ENCODE measurements at places on chromosomes 5 and 9.

- DNase-seq = no peak
These were observed 65.3 kb downstream of the FAM174A start for GRCh38 chr5:100600298-100600994.

- DNase-seq = no peak
These were observed at the start of gene PCDHGA7 for GRCh38 chr5:141382469-141383294. Gene PCDHGA7, plus strand, starts transcription at chr5:141382742. Its CDS starts 158 bp downstream, at chr5:141382900.

DNA sequence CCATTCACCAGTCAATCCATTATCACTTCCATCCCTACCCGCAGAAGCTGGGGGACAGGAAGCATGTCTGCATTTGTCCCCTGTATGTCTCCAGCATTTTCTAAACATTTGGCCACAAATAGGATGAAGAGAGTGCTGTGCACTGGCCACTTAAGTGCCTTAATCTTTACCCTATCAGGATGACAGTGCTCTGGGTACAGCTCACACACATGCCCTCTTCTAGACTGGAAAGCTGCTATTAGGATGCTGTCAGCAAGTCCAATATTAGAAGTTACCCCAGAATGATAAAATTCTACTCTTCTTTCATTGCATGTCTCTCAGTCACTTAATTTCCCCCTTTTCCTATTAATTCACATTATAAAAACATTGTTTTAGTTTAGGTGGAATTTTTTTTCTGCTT is 168.4 kb downstream of the RASEF start:
- DNase-seq = no peak

GRCh38 chr9:80899208-80899607 is 790.1 kb downstream of the TLE1 start:
- no peak for DNase-seq

GRCh38 chr5:167229751-167230150 is 1061.7 kb upstream of the WWC1 start:
- no peak for DNase-seq

- DNase-seq = no peak
These were observed 1.6 kb downstream of the GTF3C4 start for GRCh38 chr9:132671620-132672412.

- no peak for DNase-seq
These were observed 160.9 kb downstream of the LURAP1L start for GRCh38 chr9:12935714-12936113.

DNA sequence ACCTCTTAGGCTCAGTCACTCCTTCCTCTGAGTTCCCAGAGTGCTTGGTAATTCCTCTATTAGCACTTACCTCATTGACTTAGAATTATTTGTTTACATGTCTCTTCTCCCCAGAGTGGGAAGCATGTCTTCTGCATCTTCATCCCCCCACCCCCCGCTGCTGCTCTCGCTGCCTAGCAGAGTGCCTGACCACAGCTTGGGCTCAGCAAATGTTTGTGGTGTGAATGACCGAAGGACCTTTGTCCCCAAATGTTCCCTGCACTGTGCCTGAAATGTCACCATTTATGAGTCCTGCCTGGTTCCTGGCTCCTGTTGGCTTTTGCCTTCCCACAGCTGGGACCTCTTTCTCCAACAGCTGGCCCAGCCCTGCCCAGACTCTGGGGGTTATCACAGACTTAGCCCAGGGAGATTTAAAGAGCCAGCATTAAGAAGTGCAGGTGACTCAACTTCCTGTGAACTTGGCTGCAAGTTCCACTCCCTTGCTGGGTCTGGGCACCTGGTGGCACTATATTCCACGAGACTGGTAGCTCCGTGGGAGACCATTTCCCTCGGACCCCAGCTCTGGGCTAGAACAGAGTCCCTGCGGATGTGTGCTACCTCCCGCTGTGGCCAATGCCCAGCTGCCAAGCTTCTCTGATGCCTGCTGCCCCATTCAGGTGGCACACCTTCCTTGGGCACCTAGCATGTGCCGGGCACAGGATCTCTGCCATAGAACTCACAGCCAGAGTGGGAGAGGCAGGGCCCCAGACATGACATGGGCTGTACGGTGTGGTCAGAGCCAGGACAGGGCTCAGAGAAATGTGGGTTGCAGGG is 1.8 kb upstream of the HMCN2 start:
- DNase-seq = no peak

- no peak for DNase-seq
These were observed 10.6 kb downstream of the NIPAL4 start for GRCh38 chr5:157470631-157471030.

DNA sequence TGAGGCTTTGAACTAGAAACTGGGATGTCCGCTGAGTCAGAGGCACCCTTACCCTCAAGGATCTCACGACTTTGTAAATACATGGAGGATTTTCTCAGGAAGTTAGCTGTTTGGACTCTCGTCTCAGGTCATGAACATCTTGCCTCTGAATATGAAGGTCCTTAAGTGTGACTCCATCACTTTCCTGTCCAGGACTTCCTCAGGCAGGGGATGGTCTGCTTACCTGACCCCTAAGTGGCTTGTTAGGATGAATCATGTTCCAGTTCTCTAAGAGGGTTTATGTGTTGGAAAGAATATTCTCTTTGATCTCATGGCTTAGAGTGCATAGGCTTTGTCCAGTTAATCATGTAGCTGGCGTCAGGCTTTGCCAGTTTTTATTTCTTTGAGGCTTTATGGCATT is 511.7 kb upstream of the KLF4 start:
- DNase-seq = no peak

- no peak for DNase-seq
These were observed 184.0 kb downstream of the MAN2A1 start for GRCh38 chr5:109873687-109874086.

GRCh38 chr5:134982230-134982629 is 14.5 kb downstream of the CATSPER3 start:
- DNase-seq = no peak

DNA sequence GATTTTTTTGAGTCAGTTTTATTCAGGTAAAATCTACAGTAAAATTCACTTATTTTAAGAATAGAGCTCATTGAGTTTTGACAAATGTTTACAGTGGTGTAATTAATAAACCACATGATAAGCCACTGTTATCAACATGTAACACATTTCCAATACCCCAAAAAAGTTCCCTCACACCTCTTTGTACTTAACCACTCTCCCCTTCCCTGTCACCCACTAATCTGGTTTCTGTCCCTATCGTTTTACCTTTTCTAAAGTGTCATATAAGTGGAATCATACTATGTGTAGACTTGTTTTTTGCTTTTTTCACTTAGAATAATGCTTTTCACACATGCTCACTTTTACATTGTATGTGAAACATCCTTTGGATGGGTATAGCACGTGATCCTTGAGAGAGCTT is 127.2 kb downstream of the KDM4C start:
- no peak for DNase-seq

DNA sequence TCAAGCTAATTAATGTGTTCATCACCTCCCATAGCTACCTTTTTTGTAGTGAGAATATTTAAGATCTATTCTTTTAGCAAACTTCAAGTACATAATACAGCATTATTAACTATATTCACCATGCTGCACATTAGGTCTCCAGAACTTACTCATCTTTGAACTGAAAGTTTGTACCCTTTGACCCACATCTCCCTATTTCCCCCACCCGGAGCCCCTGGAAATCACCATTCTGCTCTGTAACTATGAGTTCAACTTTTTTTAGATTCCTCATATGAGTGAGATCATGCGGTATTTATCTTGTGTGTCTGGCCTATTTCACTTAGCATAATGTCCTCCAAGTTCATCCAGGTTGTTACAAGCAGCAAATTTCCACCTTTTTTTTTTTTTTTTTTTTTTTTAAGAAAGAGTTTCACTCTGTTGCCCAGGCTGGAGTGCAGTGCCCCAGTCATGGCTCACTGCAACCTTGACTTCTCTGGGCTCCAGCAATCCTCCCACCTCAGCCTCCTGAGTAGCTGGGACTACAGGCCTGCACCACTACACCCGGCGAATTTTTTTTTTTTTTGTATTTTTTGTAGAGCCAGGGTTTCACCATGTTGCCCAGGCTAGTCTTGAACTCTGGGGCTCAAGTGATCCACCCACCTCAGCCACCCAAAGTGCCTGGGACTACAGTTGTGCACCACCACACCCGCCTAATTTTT is 100.4 kb upstream of the SAP30L start:
- no peak for DNase-seq

- DNase-seq = no peak
These were observed 90.6 kb downstream of the VCAN start for GRCh38 chr5:83562071-83562606.

- no peak for DNase-seq
These were observed 360.6 kb downstream of the PTPRD start for GRCh38 chr9:10252174-10252573.

DNA sequence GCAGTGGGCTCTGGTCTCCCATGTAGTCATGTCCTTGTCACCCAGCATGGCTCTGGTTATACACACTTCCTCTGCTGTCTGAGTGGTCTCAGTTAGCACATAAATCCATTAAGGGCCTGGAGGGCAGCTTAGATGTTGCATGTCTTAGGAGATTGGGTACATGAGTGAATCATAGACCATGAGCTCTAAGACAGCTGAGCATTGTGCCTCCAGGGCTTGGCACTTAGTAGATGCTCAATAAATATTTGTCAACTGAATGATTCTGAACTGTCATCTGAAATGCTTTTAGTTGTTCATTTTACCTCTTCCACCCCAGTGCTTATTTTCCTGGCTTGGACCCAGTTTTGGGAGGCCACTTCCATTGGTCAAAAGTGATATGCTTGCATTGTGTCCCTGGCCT is 135.6 kb downstream of the BOD1 start:
- no peak for DNase-seq

- DNase-seq = no peak
These were observed 576.5 kb upstream of the BRINP1 start for GRCh38 chr9:119945686-119946085.

GRCh38 chr9:127711831-127712274 is 3.6 kb downstream of the PTRH1 start:
- DNase-seq = no peak

DNA sequence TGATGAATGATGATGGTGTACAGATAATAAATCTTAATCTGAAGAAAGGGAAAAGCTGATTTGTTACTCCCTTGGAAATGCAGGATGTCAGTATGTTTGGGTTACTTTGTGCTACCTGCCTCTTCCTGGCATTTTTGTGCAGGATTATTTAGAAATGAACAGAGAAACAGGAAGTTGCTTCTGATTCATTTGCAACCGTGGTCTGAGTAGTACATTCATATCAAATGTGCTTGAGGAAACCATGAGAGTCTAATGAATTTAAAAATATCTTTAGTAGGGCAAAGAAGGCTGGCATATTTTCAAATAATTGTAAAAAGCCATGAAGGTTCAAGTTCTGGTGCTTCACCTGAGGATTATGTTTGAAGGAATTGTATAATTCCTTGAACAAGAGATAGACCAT is 391.6 kb downstream of the TMEM161B start:
- DNase-seq = no peak

- no peak for DNase-seq
These were observed 945.2 kb upstream of the PTPRD start for GRCh38 chr9:11558043-11558442.

- DNase-seq = no peak
These were observed 258.0 kb upstream of the SMARCA2 start for GRCh38 chr9:1757186-1757585.

- DNase-seq = no peak
These were observed 14.5 kb downstream of the CXCL14 start for GRCh38 chr5:135564331-135564730.

- no peak for DNase-seq
These were observed 24.8 kb downstream of the ANXA1 start for GRCh38 chr9:73176450-73176875.

GRCh38 chr5:160165137-160166068 is 46.2 kb upstream of the PWWP2A start:
- DNase-seq = no peak

DNA sequence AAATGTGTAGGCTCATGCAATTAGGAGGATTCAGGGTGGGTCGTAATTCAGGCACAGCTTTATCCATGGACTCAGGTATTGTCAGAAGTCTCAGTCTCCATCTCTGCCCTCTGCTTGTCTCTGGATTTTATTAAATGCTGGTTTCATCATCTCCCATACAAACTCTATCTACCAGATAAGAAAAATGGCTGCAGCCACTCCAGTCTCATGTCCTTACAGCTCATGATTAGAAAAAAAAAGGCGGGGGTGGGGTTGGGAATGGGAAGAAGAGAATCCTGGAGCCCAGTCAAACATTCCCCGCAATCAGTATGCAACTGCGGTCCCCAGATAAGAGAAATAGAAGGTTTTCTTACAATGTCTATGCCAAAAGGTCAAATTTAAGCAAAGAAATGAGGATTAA is 7.6 kb upstream of the FBXO38 start:
- DNase-seq = no peak

GRCh38 chr5:156201788-156202403 is 125.1 kb upstream of the SGCD start:
- no peak for DNase-seq

DNA sequence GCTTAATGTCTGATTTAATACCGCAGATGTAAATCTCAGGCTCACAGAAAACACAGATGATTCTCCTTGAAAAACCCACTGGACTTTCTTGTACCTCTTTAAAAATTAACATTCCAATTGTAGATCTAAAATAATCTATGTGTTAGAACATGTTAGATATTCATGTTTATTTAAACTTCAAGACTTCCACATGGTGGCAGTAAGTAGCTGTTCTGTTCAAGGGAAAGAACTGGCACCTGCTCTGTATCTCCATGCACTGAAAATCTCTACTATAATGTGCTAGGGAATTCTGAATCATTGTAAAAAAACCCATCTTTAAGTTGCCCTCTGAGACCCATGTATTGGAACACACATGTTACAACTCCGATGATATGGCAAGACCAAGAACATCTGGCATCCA is 366.9 kb downstream of the DMRTA1 start:
- no peak for DNase-seq
